T-cell (primary cell): ENCODE measurements at places on chromosomes 3 and 15. TPM values are rescaled to one million over a fixed set of nuclear protein-coding genes. Genes with fewer than 3 reads are reported as not detected.
A peak's percentile ranks its signal among the peaks of the same experiment; 100 is the strongest.

Gene CLEC3B
- total RNA-seq = 0.55 TPM

Gene FANCD2OS
- total RNA-seq = not detected

Gene GPX1
- total RNA-seq = 87.5 TPM

Gene CFAP91
- 0.14 TPM for total RNA-seq

Gene LRRC28
- 20.0 TPM for total RNA-seq

Gene ZPLD1
- not detected for total RNA-seq

Gene TMCO5A
- total RNA-seq = not detected

Gene ZCWPW2
- 0.64 TPM for total RNA-seq

DNA sequence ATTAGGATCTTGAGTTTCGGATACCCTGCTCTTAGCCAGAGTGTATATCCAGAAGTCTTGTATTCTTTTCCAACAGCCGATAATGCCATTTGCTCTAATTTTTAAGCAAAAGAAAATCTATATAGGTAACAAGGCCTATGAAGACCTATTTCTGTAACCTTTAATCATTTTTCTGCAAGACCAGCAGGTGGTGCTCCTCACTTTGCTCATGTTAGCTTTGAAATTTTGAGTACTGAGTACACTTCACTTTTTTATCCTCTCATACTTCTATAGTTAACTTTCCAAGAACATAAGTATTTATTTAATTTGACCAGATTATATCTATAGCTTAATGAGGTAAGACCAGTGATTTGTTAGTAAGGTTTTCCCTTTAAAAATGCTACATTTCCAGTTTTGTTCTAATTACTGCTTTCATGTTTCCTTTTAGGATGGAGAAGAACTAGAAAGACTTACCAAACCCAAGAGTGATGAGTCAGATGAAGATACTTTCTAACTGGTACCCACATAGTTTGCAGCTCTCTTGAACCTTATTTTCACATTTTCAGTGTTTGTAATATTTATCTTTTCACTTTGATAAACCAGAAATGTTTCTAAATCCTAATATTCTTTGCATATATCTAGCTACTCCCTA is 20.5 kb downstream of the SLC35A5 start:
- H3K27ac ChIP-seq = no peak overlapping the region
- H3K36me3 ChIP-seq = peaks cover 54% of the 10 kb centered on the region
- H3K4me1 ChIP-seq = no peaks in the 10 kb centered on the region
- H3K27me3 ChIP-seq = no peaks in the 10 kb centered on the region
- DNase-seq = peak; percentile 4
- no peak overlapping the region for H3K4me3 ChIP-seq

DNA sequence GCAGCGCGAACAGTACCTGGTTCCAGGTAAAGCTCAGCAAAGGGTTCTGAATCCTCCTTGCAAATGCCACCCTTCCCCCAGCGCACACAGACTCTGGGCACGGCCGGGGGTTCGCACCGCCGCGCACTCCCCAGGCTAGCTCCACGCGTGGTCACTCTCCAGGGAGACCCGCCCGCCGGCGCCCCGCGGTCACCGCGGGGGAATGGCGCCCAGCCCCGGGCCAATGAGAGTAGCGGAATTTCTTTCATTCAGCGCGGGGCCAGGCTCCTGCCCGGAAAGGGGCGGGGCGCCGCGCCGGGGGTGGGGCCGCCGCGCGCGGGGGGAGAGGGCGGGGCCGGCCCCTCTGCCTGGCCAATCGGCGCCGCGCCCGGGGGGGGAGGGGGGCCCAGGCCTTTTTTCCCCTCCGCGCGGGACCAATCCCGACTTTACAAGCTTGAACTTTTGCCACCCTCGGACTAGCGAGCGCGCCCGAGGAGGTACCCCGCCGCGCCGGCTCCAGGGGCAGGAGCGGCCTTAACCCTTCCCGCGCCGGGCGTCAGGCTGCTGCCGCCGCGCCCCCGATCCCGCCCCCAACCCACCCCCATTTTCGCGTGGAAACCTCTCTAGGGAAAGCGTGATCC is 1.1 kb upstream of the SMAD6 start:
- peak overlapping the region; percentile 52 for H3K4me3 ChIP-seq
- no peaks in the 10 kb centered on the region for H3K36me3 ChIP-seq

DNA sequence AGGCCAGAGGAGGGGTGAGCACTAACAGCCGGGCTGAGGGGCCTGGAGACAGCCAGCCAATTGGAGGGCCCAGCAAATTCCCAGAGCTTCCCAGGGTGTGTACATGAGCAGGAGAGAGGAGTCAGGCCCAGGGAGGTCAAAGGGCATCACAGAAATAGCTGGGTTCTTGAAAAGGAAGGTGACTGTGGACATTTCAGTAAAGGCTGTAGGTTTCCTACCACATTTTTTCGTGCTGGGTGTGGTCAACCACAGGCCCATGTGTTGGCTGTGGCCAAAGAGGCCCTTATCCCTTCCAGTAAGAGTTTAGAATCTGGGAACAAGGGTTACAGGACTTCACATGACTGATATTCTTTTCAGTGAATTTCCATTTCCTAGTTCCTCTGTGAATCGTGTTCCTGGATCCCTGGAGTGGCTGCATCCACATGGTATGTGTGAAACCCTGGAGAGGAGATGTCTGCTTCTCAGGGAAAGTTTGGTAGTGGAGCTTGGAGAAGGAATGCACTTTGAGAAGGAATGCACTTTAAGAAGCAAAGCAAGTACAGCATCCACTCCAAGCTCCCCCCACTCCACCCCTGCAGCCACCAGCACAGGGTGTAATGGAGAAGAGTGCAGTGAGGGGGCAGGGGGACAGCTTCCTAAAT is 73.2 kb upstream of the HEG1 start:
- H3K36me3 ChIP-seq = no peaks in the 10 kb centered on the region
- no peak overlapping the region for H3K4me3 ChIP-seq
- DNase-seq = no peak
- H3K4me1 ChIP-seq = peaks cover 4% of the 10 kb centered on the region
- no peaks in the 10 kb centered on the region for H3K27me3 ChIP-seq

DNA sequence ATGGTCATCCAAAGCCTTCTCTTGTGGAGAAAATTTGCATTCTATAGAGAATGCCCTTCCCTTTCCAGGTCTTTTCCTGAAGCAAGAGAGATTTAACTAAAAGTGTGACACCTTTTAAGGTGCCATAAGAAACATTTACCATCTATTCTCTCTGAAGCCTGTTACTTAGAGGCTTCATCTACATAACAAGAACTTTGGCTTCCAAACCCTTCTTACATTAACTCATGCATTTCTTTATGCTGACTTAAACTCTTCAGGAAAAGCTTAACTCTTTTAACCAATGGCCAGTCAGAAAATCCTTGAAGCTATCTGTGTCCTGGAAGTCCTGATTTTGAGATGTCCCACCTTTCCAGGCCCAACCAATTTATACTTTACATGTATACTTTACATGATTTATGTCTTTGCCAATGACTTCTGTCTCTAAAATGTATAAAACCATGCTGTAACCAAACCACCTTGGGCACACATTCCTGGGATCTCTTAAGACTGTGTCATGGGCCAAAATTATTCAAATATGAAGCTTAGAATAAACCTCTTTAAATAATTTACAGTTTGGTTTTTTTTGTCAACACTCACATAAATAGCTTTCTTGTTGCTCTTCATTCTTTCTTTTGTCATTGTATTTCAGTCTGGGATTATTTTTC is 472.6 kb upstream of the NECTIN3 start:
- H3K27me3 ChIP-seq = no peaks in the 10 kb centered on the region
- no peaks in the 10 kb centered on the region for H3K36me3 ChIP-seq
- no peak overlapping the region for H3K4me3 ChIP-seq
- H3K27ac ChIP-seq = no peak overlapping the region
- no peak for DNase-seq

DNA sequence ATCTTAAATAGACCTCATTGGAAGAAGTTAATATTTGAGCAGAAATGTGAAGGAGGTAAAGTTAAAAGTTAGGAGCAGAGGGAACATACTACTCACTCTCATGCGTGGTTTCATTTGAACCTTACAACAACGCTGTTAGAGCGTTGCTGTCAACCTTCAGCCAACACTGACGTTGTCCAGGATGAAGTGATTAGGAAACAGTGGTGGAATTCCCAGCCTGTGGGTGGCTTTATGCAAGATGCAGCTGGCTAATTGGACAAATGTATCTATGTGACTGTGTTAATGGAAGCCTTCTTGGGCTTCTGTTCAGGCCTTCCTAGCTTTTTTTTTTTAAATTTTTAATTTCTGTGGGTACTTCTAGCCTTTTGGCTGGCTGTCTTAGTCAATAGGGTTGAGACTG is 40.5 kb downstream of the PTPRG start:
- no peaks in the 10 kb centered on the region for H3K36me3 ChIP-seq
- H3K4me1 ChIP-seq = no peaks in the 10 kb centered on the region
- H3K27me3 ChIP-seq = no peaks in the 10 kb centered on the region
- no peak overlapping the region for H3K27ac ChIP-seq
- no peak overlapping the region for H3K4me3 ChIP-seq

DNA sequence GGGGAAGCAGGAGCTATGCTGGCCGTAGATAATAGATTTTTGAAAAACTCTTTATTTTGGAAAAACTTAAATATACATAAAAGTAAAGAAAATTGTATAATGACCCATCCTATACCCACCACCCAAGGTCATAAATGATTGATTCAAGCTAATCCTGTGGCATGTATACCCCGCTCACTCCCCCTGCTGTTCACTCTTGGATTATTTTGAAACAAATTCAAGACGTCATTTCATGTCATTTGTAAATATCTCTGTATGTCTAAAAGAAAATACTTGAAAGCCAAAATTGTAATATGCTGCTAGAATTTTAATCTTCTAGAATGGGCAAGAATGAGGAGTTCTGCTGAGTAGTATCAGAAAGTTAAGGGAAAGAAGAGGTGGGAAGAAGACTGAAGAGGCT is 241.7 kb downstream of the FEZF2 start:
- no peaks in the 10 kb centered on the region for H3K4me1 ChIP-seq
- no peak overlapping the region for H3K4me3 ChIP-seq
- no peak overlapping the region for H3K27ac ChIP-seq
- no peak for DNase-seq

DNA sequence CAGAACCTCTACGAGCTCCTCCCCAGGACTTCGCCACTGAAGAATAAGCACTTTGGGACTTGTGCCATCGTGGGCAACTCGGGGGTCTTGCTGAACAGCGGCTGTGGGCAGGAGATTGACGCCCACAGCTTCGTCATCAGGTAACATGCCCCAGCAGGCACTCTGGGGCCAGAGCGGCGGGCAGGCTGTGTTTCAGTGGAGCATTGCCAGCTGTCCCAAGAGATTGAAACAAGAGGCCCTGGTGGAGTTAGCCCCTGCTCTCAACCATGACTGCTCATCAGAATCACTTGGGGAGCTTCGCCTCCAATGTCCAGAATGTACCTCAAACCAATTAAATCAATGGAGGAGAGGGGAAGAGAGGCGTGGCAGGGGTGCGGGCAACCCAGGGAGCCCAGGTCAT is 44.8 kb downstream of the ST8SIA2 start:
- H3K4me3 ChIP-seq = no peak overlapping the region
- no peak overlapping the region for H3K27ac ChIP-seq
- H3K27me3 ChIP-seq = peaks cover 20% of the 10 kb centered on the region
- DNase-seq = no peak
- no peaks in the 10 kb centered on the region for H3K4me1 ChIP-seq

- no peaks in the 10 kb centered on the region for H3K27me3 ChIP-seq
- no peak for DNase-seq
Measured at GRCh38 chr3:174208161-174208560, 651.0 kb upstream of the NAALADL2 start.

DNA sequence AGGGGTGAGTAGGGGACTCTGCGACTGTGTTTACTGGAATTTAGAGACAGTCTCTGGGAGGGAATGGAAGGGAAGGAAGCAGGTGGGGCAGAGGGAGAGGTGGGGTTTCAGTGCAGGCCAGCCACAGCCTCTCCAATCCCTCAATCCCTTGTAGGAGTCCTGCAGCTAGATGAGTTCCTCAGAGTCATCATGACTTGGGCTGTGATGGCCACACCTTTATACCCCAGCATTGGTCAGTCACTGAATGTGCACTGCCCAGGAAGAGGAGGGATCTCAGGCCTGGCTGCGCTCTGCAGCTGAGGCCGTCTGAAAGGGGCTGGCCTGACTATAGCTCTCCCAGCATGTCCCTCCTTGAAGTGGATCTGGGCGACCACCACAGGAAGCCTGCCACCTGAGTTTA is 67.3 kb upstream of the GLCE start:
- no peak overlapping the region for H3K4me3 ChIP-seq
- no peaks in the 10 kb centered on the region for H3K4me1 ChIP-seq
- H3K27ac ChIP-seq = no peak overlapping the region
- no peak for DNase-seq
- H3K36me3 ChIP-seq = no peaks in the 10 kb centered on the region
- H3K27me3 ChIP-seq = no peaks in the 10 kb centered on the region

- DNase-seq = no peak
- H3K4me1 ChIP-seq = no peaks in the 10 kb centered on the region
- H3K27me3 ChIP-seq = peaks cover 4% of the 10 kb centered on the region
- H3K36me3 ChIP-seq = no peaks in the 10 kb centered on the region
- no peak overlapping the region for H3K27ac ChIP-seq
Measured at GRCh38 chr15:78768096-78768495, 43.2 kb downstream of the ADAMTS7 start.

- no peaks in the 10 kb centered on the region for H3K36me3 ChIP-seq
- no peak overlapping the region for H3K27ac ChIP-seq
- no peaks in the 10 kb centered on the region for H3K4me1 ChIP-seq
- no peak overlapping the region for H3K4me3 ChIP-seq
Measured at GRCh38 chr15:76714950-76715349, 190.2 kb downstream of the SCAPER start.

- peaks cover 22% of the 10 kb centered on the region for H3K27me3 ChIP-seq
- H3K4me1 ChIP-seq = no peaks in the 10 kb centered on the region
- no peak for DNase-seq
- H3K27ac ChIP-seq = no peak overlapping the region
- H3K4me3 ChIP-seq = no peak overlapping the region
- no peaks in the 10 kb centered on the region for H3K36me3 ChIP-seq
Measured at GRCh38 chr15:82569834-82570233, 29.6 kb upstream of the RPS17 start.

DNA sequence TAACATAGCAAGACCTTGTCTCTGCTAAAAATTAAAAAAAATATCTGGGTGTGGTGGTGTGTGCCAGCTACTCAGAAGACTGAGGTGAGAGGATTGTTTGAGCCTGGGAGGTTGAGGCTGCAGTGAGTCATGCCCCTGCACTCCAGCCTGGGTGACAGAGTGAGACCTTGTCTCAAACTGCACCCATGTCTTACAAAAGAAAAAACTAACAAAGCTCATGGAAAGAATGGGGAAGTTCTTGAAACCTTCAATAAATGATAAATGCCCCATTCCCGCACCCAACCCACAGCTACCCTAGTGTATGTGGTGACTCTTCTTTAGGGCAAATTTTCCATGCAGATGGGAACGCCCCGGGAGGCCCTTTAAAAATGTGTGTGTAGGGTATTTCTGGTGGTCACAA is 28.3 kb downstream of the RPLP1 start:
- H3K27ac ChIP-seq = no peak overlapping the region
- no peak for DNase-seq
- H3K36me3 ChIP-seq = no peaks in the 10 kb centered on the region
- no peak overlapping the region for H3K4me3 ChIP-seq
- H3K4me1 ChIP-seq = peaks cover 5% of the 10 kb centered on the region
